Left kidney (tissue), 8 donors: ENCODE measurements at places on chromosomes 12 and 14.

GRCh38 chr12:30930238-30930637, 3.7 kb downstream of the TSPAN11 start:
- no peak for DNase-seq

- DNase-seq = no peak
Observed at GRCh38 chr12:2023365-2023764, 19.1 kb upstream of the DCP1B start.

GRCh38 chr12:28708918-28709371, 440.1 kb upstream of the FAR2 start:
- no peak for DNase-seq

DNA sequence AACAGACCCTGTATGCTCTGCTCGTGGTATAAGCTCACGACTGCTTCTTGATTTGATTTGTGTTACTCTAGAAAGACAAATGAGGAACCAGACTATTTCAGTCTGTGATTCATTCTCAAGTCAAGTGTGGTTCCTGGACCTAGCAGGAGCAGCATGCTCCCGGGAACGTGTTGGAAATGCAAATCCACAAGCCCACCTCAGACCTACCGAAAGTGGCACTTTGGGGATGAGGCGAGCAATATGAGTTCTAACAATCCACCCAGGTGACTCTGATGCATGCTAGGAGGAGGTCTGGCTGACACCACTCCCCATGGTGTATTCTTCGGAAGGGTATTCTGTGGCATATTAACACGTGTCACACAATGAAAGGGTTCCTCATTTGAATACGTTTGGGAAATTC, 59.5 kb upstream of the TMX1 start:
- DNase-seq = no peak

DNA sequence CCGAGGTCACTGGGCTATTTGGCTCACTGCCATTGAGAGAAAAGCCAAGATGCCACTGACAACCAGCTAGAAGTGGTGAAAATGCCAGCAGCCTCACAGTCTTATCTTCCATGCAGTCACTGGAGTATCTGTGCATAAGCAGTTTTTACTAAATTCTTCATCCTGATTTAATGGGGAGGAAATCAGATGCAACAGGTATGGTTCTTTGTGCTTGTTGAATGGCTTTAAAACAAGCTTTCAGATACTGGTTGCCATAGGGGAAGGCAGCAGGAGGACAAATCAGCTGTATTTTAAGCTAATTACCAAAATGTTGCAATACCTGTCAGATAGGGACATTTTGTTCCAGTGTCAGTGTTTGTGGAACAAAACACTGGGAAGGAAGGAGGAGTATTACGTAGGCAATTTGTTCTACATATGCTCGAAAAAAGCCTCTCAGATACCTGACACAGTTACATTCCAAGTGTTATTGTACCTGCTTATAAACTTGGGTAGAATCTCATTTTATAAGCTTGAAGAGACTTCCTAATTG, 54.1 kb upstream of the ARHGAP5 start:
- no peak for DNase-seq

DNA sequence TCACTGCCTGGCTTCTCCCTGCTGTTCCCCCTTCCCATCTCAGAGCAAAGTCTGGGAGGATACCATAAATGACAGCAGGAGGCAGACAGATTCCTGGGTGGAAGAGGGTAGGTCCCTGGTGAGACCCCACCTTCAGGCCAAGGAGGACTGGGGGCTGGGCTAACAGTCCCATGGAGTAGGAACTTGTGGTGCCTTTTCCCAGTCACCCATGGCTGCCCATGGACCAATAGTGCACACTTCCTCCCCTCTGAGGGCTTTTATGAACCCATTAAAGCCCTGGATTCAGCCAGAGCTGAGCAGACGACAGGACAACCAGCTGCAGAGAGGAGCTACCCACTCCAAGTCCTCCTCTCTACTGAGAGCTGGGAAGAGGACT, 36.6 kb upstream of the OR5AU1 start:
- DNase-seq = no peak

DNA sequence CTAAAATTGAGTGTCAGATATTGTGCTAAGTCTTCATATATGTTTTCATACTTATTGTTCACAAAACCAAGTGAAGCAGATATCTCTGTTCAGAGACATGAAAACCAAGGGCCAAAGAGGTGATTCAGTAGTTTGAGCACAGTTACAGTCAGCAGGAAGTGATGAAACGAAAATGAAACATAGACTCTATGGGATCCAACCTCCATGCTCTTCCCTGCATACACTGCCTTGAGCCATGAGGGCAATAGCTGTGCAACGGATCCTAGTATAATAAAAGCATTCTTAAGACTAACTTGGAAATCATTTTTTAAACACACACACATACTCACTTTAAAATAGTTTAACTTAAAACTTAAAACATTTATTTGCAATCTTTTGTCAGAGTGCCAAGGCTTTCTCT, 27.9 kb downstream of the ESR2 start:
- no peak for DNase-seq

DNA sequence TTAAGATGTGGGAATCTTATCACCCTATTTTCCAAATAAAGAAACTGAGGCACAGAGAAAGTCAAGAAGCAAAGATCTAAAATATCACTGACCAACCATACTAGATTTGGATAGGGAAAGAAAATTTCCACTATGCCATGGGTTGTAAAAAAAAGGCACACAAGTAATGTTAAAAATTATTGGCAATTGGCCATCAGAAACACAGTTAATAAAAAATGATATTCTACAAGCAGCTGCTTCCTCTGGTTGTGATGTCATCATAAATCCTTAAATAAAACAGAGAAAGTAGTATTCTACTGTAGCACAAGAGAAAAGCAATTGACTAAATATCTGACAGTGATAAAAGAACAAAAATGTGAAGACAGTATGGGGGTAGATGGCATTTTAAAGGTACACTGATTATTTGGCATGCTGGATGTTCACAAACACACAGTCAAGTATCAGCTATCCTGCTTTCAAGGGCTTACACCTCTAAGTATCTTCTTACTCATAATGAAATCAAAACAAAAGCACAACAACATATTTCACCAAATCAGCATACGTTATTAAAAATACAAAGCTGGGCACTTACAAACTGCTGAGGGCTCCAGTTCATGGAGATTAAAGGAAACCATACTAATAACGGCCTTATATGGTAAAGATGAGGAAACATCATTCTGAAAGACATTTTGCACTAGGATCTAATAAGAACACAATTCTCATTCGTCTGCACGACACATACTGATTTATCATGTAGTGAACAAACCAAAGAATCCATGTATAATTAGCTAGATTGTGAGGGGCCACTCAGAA, 45.7 kb downstream of the CORO1C start:
- DNase-seq = no peak

DNA sequence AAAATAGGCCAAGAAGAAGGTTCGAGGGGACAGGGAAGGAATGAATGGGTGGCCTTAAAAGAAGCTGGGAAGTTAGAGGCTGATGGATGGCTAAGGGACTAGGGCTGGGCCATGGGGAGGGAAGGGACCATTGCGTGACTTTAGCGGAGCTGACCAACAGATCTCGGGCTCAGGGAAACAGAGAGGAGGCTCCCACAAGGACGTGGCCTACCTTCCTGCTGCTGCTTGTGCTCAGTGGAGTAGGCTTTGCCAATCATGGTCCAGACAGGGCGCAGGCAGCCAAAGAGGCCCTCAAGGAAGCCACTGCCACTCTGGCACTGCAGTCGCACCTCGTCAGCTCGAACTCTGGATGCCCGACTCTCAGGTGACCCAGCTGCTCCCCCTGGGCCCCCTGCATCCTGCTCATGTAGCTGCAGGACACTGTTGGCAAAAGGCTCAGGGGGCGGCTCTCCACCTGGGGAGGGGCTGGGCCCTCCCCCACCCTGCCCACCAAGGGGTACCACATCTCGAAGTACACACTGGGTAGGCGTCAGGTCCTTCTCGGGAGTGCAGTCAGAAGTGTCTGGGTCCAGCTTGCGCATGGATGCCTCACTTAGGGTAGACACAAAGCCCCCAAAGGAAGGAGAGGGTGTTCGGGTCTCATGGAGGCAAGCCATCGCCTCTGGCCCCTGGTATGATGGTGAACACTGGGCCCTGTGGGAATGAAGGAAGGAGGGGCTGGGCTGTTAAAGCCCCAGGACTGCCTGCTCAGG, 12.3 kb downstream of the MAP3K12 start:
- DNase-seq = no peak
